ENCODE measurements at places on chromosomes 6 and 20.

DNA sequence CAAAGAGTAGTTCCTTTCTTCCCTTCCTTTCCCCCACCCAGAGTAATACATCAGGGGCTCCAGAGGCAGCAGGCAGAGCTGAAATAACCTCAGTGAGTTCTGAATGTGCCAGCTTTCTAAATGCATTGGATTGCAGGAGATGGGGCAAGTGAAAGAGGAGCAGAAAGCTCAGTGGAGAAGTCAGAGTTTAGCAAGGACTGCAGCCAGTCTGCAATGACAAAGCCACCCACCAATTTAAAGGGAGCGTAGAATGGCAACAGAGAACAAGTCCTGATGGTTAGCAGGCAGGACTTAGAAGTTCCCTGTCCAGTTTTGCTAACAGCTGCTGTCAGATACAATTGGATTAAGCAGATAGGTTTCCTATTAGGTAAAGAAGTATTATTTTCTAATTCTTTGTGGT lies 203.4 kb upstream of the RIN2 start:
- DNase-seq: no peak

DNA sequence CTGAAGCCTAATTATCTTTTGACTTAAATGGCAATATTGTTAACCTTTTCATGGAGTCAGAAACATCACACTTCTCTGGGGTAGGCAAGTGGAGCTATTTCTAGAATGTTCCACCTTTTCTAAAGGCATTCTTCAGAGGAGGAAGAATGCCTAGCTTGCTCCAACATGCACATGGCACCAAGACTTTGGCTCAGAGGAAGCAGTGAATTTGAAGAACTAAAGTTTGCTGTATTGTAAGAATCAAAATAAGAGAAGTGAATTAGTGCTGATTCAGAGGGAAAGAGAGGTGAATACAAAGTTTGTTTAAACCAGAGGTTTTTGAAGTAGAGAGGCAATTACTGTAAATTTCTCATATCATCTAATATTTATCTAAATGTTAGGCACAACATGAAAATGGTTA lies 92.2 kb downstream of the SOBP start:
- no peak for DNase-seq

DNA sequence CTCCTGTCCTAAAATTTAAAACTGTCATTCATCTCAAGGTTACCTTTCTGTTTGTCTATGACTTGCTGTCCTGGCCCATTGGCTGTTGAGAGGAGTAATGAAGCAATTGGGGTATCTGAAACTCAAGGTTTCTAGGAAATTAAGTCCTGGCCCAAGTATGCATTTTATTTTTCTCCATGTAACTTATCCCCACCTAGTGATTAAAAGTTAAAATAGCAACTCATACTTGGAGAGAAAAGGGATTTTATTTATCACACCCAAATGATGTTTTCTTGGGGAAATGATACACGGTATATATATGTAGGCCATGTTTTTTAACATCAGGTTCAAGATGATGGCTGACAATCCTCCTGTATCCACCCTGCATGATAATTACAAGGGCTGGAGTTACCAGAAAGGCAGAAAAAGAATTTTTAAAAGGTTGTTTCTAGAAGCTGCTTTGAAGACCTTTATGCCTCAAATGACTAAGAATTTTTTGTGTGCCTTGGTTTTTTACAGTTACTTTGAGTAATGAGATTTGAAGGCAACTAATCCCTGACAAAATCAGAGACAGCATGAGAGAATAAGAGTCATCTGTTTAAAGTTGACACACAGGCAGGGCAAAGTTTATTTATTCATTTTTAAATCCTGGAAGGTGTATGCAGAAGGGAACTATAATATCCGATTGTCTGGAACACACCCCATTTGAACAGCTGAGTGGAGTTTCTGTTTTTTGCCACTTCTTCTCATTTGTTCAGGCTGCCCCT lies 28.9 kb upstream of the C6orf58 start:
- peak; percentile 5 for DNase-seq

- no peak for DNase-seq
Observed at GRCh38 chr6:87514831-87515230, 42.1 kb downstream of the SLC35A1 start.

- no peak for DNase-seq
Observed at GRCh38 chr6:25899580-25900408, 25.8 kb upstream of the SLC17A3 start.

- peak; percentile 62 for DNase-seq
Observed at GRCh38 chr6:156795825-156796224, 18.6 kb downstream of the ARID1B start.

DNA sequence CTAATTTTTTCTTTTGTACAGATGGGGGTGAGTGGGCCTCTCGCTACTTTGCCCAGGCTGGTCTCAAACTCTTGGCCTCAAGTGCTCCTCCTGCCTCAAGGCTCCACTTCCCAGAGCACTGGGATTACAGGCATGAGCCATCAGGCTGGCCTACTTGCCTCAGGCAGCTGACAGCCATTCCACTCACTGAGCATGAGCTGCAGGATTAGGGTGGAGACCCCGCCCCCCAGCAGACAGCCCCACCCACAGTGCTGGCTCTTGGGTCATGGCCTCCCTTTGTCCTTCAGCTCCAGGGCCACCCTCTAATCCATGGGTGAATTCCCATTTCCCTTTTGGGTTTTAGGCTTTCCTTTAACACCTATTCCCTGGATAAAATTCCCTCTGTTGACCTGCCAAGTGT lies 82.1 kb downstream of the BFSP1 start:
- DNase-seq: no peak

DNA sequence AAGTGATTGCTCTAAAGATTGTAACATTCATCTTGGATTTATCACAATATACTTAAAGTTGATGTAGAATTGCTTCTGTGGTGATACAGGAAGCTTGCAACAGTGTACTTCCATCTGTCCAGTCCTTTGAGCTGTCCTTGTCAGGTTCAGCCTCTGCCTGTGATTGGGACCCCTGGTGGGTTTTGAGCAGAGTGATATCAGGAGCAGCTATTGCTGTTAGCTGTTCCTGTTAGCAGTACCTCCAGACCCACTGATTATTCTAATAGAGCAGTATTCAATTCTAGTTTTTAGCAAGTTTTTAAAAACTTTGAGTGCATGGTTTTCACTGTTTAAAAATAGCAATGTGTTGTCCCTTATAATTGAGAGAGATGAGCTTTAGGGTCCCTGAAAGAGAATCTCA lies 48.8 kb downstream of the TULP4 start:
- DNase-seq: no peak

- DNase-seq: no peak
Observed at GRCh38 chr6:157253699-157254098, 69.6 kb downstream of the TMEM242 start.

DNA sequence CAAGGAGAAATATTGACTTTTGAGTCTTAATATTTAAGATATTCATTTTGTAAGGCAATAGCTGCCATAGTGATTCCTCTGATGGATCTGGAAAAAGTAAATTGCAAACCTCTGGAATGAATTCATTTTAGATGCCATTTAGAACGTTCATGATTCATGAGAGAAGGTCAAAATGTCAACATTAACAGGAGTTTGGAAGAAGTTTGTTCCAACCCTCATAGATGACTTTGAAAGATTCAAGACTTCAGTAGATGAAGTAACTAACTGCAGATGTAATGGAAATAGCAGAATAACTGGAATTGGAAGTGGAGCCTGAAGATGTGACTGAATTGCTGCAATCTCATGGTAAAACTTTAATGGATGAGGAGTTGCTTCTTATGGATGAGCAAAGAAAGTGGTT lies 100.9 kb upstream of the CCN2 start:
- no peak for DNase-seq

DNA sequence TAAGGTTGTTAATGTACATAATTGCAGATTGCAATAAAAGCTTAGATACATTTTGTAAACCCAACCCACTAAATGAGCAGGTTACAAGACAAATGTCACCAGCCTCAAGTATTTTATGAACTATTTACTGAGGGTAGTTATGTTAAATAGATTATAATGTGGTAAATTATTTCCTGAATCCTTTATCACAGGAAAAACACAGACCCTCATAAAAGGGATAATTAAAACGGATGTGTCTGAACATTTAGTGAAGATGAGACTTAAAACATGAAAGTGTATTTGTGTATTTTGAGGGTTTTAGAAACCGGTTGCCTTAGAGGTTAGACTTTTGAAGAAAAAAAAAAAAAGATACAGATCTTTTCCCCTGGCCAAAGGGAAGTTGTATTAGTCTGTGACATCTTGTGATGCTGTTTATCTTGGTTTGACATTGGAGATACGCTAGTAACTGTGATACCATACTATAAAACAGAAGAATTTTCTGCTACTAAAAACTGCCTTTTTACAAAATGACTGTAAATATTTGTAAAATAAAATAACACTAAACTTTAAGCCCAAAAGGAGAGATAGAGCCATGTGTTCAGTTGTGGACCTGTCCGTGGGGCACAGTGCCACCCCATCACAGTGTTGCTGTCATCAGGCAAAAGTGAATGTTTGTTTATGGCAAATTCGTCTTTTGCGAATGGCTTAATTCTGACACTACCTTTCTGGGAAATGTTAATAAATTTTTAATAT lies 9.7 kb downstream of the DYNLT1 start:
- no peak for DNase-seq

DNA sequence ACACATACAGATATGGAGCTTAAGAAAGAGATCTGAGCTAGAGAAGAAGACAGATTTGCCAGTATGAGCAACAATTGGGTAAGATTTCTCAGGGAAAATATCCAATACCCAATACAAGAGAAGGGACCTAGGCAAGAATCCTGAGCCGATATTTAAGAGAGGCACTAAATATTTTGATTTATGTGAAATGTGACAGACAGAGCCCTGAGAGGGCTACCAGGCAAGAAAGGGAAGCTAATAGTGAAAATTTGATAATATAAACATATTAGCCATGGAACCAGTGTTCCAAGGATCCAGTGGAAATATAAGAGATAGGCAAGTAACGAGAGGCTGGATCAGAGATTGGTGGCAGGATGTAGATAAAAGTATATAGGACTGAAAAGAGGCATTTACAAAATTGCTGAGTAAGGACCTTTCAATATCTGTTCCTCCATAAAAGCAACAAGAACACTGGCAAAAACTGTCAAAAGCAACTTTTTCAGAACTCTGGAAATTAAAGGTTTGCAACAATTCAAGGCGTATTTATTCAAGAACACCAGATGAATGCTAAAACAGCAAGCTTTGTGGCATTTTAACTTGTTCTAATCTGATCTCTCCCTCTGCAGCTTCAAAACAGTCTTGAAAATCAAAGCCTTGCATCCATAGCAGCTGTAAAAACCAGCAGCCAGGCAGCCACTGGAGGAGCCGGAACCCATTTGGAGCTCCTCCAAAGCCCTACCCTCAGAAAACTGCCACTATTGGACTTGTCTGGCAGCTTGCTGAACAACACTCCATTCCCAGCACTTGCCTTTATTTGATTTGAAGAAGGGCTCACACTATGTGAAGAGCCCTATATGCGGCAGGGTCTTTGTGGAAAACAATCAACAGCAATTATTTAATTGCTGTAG lies 58.8 kb downstream of the REV3L start:
- peak; percentile 51 for DNase-seq

GRCh38 chr20:51500311-51500710 lies 42.2 kb downstream of the NFATC2 start:
- DNase-seq: no peak

- no peak for DNase-seq
Observed at GRCh38 chr6:35557239-35557638, 44.5 kb upstream of the TULP1 start.

DNA sequence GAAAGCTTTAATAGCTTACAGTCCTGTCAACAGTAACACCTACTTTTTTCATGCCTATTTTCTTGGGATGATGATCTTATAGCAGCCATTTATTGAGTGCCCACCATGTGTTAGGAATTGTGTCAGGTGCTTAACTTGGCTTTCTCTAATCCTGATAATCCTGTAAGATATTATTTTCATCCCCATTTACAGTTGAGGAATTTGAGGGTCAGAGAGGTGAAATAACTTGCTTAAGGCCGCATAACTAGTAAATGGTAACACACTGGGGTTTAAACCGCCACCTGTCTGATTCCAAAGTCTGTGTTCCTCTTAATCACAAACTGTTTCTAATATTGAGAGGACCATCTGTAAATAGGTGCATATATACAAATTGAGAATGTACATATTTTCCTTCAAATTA lies 55.5 kb downstream of the NCOA3 start:
- DNase-seq: no peak

DNA sequence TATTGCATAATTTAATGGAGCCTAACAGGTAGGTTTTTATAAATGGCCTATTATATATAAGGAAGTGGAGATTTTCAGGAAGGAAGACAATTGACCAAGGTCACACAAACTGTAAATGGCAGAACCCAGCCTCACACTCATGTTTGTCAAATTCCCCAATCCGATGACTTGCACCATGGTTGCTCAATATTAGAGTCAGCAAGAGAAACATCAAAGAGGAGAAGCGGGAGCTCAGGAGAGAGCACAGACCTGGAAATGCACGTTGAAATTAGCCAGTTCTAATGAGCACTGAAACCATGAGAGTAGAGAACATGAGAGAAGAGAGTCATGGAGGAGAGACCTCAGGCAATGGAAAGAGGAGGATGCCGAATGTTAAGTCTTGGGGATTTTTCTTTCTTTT lies 13.5 kb upstream of the MLIP start:
- no peak for DNase-seq

- no peak for DNase-seq
Observed at GRCh38 chr6:10140136-10140535, 274.7 kb downstream of the TFAP2A start.

DNA sequence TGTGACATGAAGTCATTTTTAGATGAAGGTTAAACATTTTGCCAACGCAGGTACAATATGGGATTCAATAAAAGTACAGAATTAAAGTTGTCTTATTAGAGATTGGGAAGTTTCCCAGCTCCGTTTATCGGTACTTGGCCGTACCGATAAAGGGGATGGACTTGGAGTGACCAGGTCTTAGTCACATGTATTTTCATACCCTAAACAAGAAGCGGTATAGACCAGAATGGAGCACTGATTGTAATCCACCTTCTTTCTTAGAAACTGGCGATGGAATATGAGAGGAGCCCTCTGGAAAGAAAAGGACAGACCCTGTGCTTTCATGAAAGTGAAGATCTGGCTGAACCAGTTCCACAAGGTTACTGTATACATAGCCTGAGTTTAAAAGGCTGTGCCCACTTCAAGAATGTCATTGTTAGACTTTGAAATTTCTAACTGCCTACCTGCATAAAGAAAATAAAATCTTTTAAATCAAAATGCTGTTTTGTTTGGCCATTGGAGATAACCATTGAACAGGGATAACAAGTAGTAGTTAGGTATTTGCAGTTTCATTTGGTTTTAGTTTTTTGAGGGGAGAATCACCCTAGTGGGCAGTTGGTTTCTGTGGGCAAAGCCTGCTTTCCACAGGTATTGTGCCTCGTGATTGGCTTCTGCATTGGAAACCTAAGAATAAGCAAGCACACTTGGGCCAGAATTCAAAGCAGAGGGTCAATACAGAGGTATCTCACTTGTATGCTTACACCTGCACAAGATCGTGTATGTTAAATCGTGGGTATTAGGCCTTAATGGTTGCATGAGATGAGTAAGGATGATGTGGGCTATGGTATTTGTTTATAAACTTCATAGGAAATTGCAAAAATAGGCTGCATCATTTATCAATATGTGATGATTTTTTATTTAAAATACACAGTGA lies 11.2 kb upstream of the ZNFX1 start:
- peak; percentile 52 for DNase-seq

DNA sequence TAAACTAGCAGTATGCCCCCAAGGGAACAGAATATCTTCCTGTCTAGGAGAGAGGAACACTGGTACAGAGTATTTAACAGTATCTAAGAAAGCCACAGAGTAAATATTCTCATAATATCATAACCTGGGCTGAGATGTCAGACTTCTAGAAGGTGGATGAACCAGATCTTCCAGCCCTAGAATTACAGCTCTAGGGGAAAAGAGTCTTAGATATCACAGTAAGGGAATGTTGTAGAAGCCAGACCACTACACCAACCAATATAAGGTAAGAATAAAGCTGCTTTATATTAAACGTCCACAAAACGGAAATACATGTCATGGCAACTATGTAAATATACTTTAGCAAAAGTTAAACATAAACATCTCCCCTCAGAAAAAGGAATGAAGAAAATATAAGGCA lies 12.4 kb downstream of the SERINC1 start:
- no peak for DNase-seq

Data from cerebellar cortex (tissue), 1 donor.